ENCODE measurements at places on chromosomes 16 and 17.

- DNase-seq, result no peak
Measured at GRCh38 chr17:78940258-78940657, 15.1 kb upstream of the TIMP2 start.

DNA sequence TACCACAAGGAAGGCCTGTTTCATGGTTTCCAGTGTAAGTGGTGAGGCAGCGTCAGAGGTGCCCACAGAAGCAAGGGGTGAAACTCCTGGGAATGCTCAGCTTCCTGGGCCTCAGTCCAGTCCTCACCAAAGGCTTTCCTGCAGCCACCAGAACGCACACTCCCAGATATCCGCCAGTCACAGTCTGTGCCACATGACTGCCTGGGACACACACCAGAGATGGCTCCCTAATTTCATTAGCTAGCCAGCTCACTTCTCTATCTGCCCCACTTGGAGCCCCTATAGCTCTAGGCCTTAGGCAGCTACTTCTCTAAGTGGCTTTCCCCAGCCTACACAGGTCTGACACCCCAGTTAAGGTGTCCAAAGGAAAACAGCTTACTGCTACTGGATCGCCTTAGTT lies 77.0 kb downstream of the CYTH1 start:
- no peak for DNase-seq

DNA sequence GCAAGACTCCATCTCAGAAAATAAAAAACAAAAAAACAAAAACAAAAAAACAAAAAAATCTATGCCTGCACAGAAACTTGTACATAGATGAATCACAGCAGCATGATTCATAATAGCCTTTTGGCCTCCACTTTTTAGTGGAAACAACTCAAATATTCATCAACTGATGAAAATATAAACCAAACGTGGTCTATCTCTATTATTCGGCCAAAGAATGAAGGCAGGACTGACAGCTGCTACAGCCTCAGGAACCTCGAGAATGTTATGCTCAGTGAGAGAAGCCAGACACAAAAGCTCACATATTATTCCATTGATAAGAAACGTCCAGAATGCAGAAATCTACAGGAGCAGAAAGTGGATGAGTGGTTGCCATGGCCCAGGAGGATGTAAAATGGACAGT lies 19.8 kb downstream of the PPL start:
- no peak for DNase-seq

DNA sequence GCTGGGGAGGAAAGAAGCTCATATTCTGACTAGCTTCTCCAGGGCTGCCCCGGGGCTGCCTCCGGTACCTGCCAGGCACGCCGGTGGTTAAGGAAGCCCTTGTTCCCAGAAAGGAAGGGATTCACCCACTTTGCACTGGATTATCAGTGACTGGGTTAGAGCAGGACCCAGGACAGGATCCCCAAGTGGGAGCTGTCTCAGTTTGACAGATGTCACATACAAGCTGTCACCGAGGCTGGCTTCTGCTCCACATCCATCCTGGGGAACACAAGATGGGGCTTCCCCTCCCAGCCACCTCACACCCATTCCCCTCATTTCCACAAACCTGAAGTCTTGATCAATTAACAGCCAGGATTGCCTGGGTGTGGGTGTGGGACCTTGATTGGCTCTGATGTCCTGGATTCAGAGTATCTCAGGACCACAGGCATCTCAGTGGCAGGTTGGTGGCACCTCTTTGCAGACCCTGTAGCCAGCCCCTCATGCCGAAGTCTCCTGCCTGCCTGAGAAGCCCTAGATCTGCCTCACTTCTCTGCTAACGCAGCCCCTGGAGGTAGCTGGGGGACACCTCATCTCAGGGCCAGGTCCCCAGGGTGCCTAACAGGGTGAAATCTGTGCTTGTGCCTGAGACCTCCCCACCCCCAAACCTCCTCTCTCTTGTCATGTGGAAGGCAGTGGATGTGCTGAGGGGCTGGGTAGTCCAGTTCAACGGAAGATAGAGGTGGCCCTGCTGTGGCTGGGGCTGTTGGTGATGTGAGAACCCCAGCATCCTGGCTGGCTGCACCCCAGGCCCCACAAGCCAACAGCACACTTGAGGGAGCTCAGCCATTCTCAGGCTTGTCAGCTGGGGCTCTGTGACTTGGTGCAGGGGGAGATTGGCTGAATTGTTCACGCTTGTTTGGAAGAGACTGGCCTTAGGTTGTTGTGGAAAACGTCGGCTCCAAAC lies 1.4 kb downstream of the CACNG5 start:
- no peak for DNase-seq

- DNase-seq, result no peak
Measured at GRCh38 chr17:78023042-78023441, 64.5 kb downstream of the TNRC6C start.

GRCh38 chr16:30663038-30663437 lies 4.8 kb downstream of the FBRS start:
- DNase-seq, result no peak

Data from activated CD4-positive, alpha-beta memory T cell treated with anti-CD3 and anti-CD28 coated beads for 36 hours (primary cell).